ENCODE measurements at places on chromosomes 13 and 19. TPM values are rescaled to one million over a fixed set of nuclear protein-coding genes. Genes with fewer than 3 reads are reported as not detected.

C19orf18 gene
- 0.66 TPM for total RNA-seq

APOC4 gene
- not detected for total RNA-seq

DNA sequence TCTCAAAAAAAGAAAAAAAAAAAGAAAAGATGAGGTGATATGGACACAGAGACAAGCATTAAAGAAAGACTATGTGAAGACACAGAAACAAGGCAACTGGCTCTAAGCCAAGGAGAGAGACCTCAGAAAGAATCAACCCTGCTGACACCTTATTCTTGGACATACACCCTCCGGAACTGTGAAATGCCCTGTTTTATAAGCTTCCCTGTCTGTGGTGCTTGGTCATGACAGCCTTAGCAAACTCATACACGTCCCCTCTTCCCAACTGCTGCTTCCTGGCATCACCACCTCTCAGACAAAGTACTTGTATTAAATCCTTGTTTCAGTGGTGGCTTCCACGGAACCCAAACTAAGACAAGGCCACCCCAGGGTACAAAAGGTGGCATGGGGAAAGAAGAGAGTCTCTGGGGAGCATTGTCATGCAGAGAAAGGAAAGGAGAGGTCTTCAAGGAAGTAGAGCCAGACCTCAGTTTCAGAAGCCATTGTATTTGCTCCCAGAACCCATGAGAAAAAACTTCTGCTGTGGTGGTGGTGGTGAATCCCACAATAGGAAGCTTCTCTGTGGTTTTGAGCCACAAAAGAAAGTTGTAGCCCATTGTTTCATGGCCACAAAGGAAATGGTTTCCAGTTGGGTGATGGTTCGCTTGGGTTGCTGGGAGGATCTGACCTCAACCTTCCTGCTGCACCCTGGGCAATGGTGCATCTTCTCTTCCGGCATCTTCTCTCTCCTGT, 16.3 kb upstream of the TSPAN16 start:
- peak; percentile 32 for DNase-seq
- H3K36me3 ChIP-seq = no peaks in the 10 kb centered on the region
- peaks cover 24% of the 10 kb centered on the region for H3K4me1 ChIP-seq
- no peak overlapping the region for H3K27ac ChIP-seq

- no peaks in the 10 kb centered on the region for H3K27me3 ChIP-seq
- H3K4me3 ChIP-seq = no peak overlapping the region
- DNase-seq = no peak
Measured at GRCh38 chr19:13130886-13131490, 12.9 kb downstream of the NACC1 start.

GRCh38 chr13:43838909-43839308, 40.6 kb downstream of the CCDC122 start:
- no peaks in the 10 kb centered on the region for H3K27me3 ChIP-seq
- H3K27ac ChIP-seq = no peak overlapping the region
- no peaks in the 10 kb centered on the region for H3K4me1 ChIP-seq

DNA sequence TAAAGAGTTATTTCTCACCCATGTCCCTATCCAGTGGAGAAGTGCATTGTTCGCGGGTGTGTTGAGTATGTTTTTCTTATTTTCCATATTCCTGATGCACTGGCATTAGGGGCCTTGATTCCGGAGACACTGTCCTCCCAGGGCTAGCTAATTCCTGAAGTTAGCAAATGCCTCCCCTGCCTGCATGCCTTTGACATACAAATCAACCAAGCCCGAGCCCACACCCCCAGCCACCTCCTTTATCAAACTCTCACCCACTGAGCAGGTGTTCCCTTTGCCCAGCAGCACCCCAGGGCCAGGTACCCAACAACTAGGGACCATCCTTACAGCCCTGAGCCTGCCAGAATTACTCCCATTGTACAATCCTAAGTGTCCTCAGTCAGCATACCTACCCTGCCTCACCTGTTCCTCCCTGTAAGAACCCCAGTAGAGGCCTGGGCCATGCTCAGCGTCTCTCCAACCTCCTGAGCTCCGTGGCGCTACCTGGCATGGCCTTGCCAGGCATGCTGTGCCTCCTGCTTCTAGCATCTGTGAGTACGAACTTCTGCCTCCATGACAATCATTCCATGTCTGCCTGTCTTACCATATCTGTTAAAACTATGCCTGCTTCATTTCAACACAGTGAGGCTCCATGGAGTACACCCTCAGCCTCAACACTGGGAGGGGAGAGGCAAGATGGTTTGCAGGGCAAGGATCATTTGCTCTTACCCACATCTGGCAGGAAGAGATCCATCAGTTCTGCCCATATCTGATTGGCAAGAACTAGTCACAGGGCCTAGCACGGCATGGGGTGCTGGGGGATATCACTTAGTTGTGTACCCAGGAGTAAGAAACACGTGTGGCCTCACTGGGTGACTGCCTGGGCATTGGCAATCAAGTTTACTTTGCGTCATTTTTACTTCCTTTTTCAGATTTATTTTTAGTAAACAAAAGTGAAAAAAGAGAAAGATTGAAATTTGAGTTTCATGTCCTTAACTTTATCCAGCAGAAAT, 203.9 kb downstream of the SHISA2 start:
- H3K36me3 ChIP-seq = no peaks in the 10 kb centered on the region
- peaks cover 3% of the 10 kb centered on the region for H3K4me1 ChIP-seq
- H3K27me3 ChIP-seq = no peaks in the 10 kb centered on the region

SIGLECL1 gene
- total RNA-seq = not detected

ZNF837 gene
- total RNA-seq = 5.0 TPM

- no peak for DNase-seq
- no peaks in the 10 kb centered on the region for H3K36me3 ChIP-seq
- H3K27ac ChIP-seq = no peak overlapping the region
Measured at GRCh38 chr19:33487901-33488800, 33.4 kb downstream of the PEPD start.

DNA sequence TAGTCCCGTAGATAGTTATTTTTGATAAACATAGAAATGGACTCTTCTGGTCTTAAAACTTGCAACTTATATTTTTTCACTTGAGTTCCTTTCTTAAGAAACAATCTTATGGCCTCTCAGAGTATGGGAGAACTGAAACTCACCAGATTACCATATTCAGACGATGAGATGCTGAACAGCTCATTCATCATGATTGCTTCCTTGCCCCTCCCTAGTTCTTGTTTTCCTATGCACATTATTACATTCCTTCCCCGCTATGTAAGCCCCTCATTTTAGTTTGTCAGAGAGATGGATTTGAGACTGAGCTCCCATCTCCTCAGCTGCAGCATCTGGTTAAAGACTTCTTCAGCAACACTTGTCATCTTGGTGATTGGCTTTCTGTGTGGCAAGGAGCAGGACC, 158.5 kb downstream of the SLITRK6 start:
- no peak overlapping the region for H3K27ac ChIP-seq
- no peaks in the 10 kb centered on the region for H3K4me1 ChIP-seq
- DNase-seq = no peak

DNA sequence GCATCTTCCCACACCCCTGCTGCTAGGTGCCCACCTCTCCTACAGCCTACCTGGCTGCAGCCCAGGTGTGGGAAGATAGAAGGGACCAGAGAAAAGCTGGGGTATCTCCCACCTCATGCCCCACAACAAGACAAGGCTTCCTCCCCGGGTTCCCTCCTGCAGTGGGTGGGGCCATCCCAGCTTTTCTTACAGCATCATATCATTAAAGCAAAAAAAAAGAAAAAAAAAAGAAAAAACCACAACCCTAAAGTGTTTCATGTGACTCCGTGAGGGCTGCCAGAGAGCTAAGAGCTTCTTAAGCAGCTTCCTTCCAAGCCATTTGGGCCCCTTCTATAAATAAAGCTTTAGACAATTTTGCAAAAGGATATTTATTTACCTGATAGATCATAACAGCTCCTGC, 455.4 kb upstream of the TSHZ3 start:
- no peak for DNase-seq
- no peak overlapping the region for H3K4me3 ChIP-seq
- no peak overlapping the region for H3K27ac ChIP-seq
- no peaks in the 10 kb centered on the region for H3K36me3 ChIP-seq

GRCh38 chr13:62747629-62748028, 1332.0 kb upstream of the PCDH20 start:
- no peak overlapping the region for H3K27ac ChIP-seq
- DNase-seq = no peak
- no peaks in the 10 kb centered on the region for H3K27me3 ChIP-seq
- no peaks in the 10 kb centered on the region for H3K4me1 ChIP-seq

OR7A5 gene
- total RNA-seq = not detected

LRRC63 gene
- total RNA-seq = 0.54 TPM

GRCh38 chr13:44015811-44016210, 136.1 kb downstream of the LACC1 start:
- H3K36me3 ChIP-seq = no peaks in the 10 kb centered on the region
- DNase-seq = no peak
- H3K4me1 ChIP-seq = no peaks in the 10 kb centered on the region
- no peak overlapping the region for H3K27ac ChIP-seq

CYP2B6 gene
- total RNA-seq = 0.38 TPM

DMAC2 gene
- total RNA-seq = 22.5 TPM

SIGLEC14 gene
- total RNA-seq = 0.68 TPM

DNA sequence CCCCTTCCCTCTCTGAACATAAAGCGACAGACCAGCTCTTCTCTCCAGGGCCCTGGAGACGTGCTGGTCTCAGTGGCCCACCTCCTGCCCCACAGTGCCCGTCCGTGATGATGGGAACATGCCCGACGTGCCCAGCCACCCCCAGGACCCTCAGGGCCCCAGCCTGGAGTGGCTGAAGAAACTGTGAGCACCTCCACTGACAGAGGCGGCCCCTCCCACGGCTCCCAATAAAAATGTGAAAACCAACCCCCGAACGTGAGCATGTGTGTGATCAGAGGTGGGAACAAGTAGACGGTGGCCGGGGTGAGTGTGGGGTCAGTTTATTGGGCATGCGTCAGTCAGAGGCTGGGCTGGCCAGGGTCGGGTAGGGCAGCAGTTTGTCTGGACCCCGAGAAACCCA, 4.1 kb downstream of the NDUFA3 start:
- peaks cover 6% of the 10 kb centered on the region for H3K36me3 ChIP-seq
- no peak overlapping the region for H3K27ac ChIP-seq
- DNase-seq = no peak
- H3K4me1 ChIP-seq = peaks cover 4% of the 10 kb centered on the region

DNA sequence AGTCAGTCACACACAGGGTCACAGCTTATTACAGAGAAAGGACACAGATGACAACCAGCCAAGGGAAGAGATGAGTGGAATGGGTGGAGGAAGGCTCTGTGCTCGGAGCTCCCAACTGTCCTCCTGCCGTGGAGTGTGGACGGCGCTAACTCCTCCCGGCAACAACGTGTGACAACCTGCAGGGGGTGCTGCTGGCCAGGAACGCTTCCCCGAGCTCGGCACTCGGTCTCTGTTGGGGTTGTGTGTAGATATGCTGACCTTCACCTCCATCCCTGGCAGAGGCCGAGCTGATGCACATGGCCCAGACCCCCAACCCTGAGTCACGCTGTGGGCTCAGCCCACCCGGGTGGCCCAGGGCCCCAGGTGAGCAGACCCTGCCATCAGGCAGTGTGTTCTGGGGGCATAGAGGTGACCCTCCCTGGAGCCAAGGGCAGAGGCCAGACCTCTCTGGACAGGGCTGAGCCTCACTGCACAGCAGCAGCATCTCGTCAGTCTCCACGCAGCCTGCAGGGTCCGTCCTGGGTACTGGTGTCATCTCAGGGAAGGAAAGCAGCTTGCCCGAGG, 14.1 kb downstream of the ZNF444 start:
- H3K27me3 ChIP-seq = no peaks in the 10 kb centered on the region
- no peak overlapping the region for H3K4me3 ChIP-seq
- peaks cover 8% of the 10 kb centered on the region for H3K4me1 ChIP-seq
- H3K36me3 ChIP-seq = peaks cover 32% of the 10 kb centered on the region
- no peak overlapping the region for H3K27ac ChIP-seq

RUBCNL gene
- total RNA-seq = 2.1 TPM

CEACAM19 gene
- 2.7 TPM for total RNA-seq

DNA sequence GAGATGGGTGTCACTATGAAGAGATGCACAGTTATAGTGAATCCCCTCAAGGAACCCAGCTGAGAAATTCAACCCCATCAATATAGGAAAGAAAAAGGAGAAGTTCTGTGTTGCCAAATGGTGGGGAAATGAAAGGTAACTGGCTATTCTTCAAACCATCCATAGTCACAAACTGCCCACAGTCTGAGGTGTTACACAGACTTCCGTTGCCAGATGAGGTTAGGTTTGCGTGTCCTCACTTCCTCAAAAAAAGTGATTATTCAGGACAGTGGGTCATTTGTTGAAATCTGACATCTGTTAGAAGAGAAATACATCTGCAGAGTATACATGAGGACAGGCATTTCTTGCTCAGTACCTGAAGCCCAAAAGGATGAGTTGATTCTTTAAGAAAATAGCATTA, 9.0 kb downstream of the SIGLEC5 start:
- no peaks in the 10 kb centered on the region for H3K4me1 ChIP-seq
- no peak for DNase-seq
- no peak overlapping the region for H3K4me3 ChIP-seq
- no peaks in the 10 kb centered on the region for H3K36me3 ChIP-seq

DNA sequence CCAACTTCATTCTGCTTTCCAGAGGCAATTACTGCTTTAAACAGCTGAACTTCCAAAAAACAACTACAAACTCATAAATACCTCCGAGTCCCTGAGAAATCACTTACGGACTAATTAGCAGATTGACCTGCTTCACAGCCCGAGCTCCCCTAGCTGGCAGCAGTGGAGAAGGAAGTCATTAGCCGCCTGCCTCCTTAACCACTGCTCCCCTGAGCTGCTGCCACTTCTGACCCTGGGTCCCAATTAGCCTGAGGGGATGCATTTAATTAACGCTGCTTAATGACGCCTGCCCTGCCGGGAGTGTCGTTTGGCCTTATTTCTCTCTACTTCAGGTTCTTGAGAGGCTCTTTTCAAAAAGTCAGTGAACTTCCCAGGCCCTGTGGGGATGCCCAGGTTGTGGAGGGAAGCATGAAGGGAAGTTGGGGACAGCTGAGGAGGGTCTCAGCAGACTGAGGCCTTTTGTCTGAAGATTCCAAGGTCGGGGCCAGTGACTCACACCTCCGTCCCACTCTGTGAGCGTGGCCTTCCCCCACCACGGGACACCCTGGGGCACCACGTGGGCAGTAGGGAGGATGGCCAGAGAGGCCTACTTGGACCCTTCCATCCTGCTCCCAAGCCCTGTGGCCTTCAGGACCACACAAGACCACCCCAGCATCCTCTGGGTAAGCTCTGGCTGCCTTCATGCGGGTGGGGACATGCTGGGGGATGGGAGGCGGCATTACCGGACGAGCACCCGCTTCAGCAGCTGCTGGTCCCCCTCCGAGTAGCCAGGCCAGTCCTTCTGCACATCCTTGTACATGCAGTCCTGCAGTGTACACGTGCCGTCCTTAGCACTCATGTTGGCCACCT, 19.8 kb upstream of the ISYNA1 start:
- no peak overlapping the region for H3K4me3 ChIP-seq
- H3K36me3 ChIP-seq = peaks cover 58% of the 10 kb centered on the region
- no peak for DNase-seq
- H3K27me3 ChIP-seq = no peaks in the 10 kb centered on the region
- H3K4me1 ChIP-seq = no peaks in the 10 kb centered on the region
